ENCODE measurements at places on chromosomes 13 and 19.

- no peak for DNase-seq
These were observed 16.1 kb downstream of the ERFL start for GRCh38 chr19:41911889-41912731.

DNA sequence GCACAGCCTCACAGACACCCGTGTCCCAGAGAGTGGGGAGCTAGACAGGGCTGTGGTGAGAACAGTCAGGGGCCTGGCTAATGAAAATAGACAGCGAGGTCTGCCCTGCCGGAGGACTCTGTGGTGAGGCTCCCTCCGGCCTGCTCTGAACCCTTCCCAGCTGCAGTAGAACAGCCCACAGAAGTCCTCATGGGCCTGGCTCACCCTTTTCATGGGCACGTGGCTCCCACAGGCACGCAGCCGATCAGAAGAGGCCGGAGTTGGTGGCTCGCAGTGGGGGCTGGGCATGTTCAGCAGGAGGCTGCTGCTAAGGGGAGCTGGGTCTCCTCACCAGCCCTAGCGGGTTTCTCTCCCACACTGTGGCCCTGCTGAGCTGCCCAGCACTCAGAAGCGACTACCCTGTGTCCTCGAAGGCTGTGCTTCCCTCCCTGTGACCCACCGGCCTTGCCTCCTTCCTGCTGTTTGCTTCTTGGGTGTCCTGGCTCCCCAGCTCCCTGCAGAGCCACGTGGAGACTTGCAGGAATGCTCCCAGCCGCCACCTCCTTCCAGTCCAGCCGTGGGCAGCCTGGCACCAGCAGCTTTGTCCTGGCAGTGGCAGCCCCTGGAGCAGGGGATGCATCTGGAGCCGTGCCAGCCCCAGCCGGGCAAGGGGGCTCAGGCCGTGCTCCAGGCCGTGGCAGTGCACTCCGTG is 138.7 kb downstream of the KDM4B start:
- no peak for DNase-seq

DNA sequence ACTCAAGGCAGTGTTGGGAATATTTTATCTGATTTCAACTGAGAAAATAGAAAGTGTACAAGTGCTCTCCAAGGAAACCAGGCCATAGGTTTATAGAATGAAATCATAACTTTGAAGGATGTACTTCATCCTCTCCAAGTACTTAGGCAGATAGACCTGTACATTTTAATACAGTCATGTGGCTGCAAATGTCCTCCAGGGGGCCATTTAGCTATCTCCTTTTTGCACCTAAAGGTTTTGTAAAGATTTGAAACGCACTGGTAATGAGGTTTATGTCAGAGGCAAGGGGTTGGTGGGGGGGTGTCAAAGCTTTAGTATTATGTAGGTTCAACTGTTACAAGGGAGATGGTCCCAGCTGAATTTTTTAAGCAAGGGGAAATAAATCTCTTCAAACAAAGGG is 364.4 kb downstream of the DCT start:
- DNase-seq = no peak

DNA sequence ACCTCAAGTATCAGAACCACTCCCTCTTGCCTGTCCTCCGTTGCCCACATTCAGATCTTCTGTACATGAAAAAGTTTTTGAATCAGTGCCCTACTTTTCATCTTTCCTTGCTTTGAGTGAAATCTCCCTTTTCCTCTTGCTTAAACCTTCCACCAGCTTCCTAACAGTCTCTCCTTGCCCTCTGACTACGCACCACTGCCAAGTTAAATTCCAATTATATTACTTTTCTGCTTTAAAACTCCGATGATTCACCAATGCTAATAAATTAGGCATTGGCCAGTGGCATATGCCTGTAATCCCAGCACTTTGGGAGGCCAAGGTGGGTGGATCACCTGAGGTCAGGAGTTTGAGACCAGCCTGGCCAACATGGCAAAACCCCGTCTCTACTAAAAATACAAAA is 30.7 kb upstream of the RFXAP start:
- no peak for DNase-seq

- DNase-seq = no peak
These were observed 1169.0 kb downstream of the DIAPH3 start for GRCh38 chr13:58994777-58995176.

GRCh38 chr13:93407551-93407950 is 180.9 kb downstream of the GPC6 start:
- DNase-seq = no peak

DNA sequence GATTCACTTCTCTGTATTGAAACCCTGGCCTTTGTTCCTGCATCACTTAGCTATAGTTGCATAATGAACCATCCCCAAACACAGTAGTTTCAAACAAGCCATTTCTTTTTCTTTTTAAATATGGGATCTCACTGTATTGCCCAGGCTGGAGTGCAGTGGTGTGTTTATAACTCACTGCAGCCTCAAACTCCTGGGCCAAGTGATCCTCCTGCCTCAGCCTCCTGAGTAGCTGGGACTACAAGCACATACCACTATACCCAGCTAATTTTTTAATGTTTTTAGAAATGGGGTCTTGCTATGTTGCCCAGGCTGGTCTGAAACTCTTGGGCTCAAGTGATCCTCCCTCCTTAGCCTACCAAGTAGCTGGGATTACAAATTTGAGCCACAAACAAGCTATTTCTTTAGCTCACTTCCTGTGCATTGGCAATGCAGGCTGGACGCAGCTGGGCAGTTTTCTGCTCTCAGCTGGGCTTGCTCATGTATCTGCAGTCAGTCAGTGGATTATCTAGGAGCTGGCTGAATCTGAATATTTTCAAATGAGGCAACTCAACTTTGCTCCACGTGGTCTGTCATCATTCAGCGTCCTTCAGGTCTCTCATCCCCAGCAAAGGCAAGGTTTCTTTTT is 49.5 kb upstream of the SIN3B start:
- no peak for DNase-seq

DNA sequence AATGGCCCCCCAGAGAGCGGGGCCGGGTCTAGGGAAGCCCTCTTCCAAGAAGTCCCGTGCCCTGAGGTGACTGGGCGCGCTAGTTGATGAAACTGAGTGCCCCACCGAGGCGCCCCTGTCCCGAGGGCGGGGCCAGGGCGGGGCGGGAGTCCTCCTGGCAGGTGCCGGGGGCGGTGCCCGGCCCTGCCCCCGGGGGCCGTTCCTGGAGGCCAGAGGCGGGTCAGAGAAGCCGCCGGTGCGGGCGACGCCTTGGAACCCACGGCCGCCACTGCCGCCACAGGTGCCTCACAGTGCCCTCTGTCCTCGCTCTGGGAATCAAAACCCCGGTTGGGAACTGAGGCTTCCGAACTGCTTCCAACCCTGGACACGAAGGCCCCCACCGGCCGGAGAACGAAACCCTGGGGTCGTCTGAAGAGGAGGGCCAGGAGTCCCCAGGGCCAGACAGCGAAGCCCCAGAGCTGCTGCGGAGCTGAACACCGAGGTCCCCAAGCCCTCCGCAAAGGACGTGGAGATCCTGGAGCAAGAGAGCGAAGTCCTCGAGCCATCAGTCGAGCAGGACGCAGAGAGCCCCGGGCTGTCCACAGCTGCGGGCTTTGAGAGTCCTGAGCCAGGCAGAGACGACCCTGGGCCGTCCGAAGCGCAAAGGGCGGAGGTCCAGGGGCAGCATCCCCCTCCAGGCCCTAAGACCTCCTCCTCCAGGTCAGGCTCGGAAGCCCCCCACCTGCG is at the start of gene MISP3:
Gene MISP3, plus strand, starts transcription at position 252 of the 726 bp plus-strand sequence. CDS start 524 bp downstream, outside the sequence.
- DNase-seq = no peak

DNA sequence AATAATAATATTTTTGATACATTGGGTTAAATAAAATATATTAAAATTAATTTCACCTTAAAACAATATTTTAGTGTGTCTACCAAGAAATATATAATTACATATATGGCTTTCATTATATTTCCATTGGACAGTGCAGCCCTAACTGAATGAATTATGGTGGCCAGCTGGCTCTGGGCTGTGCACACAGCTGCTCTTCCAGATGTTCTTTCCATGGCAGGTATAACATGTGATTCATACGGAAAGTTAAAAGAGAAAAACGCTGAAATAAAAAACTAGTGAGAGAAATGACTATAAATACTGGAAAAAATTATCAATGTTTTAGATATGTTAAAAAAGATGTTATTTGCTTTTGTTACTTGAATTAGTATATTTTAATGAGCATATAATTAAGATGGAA is 216.3 kb downstream of the RGCC start:
- DNase-seq = no peak

DNA sequence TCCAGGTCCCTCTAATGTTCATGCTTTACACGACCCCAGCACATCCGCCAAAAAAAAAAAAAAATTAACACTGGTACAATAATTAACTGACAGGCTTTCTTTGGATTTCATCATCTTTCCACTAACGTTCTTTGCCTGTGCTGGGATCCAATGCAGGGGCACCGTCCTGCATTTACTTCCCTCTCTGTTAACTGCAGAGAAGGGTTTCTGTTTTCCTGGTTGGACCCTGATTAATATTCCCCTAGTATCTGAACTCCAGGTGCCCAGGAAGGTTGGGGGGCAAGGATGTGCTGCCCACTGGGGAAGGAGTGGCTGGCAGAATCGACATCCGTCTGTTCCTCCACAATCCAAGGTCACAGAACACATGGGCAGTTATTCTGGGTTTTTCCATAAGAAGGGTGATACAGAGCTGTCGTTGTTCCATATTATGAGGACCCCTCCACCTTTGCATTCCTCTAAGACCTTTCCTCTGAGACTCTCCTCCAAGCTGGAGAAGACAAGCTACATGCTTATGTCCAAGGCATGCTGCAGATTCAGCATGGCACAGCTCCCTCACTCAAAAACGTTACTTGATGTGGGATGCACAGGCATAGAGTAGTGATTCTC is 4.5 kb upstream of the LAIR1 start:
- DNase-seq = no peak

DNA sequence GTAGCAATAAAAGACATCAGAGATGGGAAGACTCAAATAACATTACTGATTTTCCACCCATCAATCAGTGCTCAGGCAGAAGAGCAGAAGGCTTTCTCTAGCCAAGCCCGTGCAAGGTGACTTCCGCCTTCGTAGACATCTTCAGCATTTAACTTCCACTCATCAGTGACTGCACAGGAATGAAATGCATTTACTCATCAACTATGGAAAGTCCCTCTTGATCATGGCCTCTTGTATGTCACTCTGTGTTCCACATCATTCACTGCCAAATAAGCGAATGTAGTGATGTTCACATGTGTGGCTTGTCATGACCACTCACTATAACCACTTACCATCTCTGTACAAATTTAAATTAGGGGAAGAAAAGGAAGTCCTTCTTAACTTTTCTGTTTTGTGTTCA is 49.4 kb downstream of the SACS start:
- no peak for DNase-seq

DNA sequence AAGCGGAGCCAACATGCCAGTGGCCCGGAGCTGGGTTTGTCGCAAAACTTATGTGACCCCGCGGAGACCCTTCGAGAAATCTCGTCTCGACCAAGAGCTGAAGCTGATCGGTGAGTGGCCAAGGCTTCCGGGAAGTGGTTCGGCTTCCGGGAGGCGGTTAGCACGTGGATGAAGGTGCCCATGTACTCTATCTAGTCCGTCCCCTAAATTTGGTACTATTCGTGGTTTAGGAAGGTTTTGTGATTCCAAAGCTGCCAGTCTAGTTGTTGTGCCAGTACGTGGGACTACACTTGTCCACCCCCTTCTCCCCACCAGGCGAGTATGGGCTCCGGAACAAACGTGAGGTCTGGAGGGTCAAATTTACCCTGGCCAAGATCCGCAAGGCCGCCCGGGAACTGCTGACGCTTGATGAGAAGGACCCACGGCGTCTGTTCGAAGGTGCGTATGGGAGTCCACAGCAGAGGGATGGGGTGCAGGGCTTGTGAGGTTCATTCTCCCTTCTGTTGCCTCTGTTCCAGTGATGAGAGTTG is 579 bp downstream of the RPS9 start:
- DNase-seq = no peak

DNA sequence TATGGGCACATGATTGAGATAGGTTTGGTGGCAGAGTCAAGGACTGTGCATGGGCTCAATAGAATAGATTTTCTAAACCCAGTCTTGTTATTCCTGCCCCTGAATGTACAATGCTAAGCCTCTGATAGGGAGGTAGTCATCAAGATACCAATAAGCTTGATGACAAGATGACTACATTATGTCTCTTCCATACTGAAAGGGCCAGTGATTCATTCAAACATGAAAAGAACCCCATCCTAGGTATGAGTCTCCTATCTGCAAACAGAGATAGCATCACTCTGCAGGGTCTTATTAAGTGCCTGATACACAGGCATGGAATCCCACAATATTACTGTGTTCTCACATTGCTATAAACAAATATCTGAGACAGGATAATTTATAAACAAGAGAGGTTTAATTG is 40.3 kb upstream of the UFM1 start:
- DNase-seq = no peak

- DNase-seq = no peak
These were observed 152.2 kb downstream of the TBC1D4 start for GRCh38 chr13:75329723-75330122.

- DNase-seq = no peak
These were observed 181.5 kb downstream of the POSTN start for GRCh38 chr13:37417060-37417441.

GRCh38 chr19:53865918-53866864 is 1.5 kb upstream of the MYADM start:
- peak; percentile 79 for DNase-seq

DNA sequence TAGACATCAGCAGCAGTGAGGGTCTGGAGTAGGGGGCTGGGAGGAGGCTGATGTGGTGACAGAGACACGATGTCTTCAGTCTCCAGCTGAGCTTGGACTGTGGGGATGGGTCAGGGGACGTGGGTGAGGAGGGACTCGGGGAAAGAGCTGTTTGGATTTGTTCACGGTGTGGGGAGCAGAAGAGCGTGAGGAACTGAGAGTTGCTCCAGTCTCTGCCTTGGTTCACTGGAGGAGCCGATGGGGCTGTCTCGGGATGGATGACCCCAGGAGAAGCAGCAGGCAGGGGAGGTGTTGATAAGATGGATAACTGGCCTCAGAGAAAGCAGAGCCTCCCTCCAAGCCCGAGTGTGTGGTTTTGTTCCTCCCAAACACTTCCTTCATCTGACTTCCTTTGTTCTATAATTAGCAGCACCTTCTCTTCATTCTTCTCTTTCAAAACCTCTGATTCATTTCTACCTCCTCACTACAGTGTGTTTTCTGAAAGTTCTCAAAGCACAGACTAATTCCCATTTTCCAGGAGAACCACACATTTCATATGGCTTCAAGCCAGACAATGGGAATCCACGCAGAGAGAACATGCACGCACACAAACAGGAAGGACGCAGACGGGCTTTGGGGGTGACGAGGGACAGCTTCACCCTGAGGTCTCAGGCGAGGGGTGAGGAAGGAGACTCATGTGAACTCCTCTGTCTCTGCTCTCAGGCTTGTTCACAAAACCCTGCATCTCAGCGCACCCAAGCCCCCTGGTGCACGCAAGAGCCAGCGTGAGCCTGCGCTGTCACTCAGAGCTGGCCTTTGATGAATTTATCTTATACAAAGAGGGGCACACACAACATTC is 18.6 kb downstream of the LAIR2 start:
- DNase-seq = no peak

- DNase-seq = no peak
These were observed 71.2 kb downstream of the HS6ST3 start for GRCh38 chr13:96161141-96161540.

GRCh38 chr13:98065468-98065867 is 77.4 kb upstream of the FARP1 start:
- no peak for DNase-seq

GRCh38 chr13:110042253-110042950 is 256.0 kb upstream of the IRS2 start:
- no peak for DNase-seq
